ENCODE measurements at places on chromosomes 11 and 22.

DNA sequence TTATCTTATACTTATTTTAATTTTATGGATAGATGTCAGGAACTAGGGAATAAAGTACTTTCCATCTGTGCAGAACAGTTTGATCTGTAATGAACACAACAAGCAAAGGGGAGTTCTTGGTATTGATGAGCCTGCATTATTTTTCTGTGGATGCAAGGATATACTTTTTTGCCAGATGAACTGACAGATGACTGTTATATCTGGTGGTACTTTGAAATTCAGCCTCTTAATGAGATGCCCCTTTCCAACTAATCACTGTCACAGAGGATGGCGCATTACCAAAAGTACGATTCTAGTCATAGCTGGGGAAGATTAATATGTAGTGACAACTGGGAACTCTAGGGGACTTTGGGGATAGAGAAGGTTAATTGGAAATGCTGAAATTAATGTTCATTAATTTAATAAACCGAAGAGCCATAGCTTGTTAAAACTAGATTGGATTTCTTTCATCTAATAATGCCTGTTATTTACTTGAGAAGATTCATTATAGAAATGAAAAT lies 603.4 kb upstream of the CNTN5 start:
- DNase-seq = no peak

DNA sequence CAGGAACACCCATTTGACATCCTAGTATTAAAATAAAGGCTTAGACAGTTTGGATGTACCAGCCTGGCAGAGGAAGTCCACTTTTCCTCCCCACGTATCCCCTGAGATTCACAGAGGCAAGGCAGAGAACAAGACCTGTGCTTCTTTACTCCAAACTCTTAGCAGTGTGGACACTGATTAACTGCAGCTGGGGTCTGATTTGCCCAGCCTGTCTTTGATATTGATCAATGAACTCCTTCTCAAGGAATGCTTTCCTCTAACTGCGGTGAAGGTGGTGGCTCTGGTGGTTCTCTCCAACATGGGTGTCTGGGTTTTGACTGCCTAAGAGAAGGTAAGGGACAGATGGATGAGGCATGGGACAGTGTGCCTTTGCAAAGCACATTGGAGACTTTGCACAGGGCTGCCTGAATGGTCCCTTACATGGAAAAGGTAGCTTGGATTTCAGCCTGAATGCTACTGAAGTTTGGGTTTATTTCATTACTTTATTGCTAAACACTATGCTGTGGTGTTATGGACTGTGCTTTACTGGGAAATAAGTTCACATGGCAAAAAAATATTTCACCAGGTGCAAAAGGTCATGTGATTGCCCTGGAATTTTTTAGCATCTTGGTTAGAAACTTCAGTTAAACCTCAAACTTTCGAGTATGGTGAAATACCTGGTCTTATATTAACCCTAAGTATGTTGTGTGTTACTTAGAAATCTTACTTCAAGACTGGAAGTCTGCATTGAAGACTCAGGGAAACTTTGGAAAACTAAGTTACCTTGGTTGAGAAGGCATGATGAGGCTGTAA lies 1.8 kb downstream of the GAS2 start:
- no peak for DNase-seq

DNA sequence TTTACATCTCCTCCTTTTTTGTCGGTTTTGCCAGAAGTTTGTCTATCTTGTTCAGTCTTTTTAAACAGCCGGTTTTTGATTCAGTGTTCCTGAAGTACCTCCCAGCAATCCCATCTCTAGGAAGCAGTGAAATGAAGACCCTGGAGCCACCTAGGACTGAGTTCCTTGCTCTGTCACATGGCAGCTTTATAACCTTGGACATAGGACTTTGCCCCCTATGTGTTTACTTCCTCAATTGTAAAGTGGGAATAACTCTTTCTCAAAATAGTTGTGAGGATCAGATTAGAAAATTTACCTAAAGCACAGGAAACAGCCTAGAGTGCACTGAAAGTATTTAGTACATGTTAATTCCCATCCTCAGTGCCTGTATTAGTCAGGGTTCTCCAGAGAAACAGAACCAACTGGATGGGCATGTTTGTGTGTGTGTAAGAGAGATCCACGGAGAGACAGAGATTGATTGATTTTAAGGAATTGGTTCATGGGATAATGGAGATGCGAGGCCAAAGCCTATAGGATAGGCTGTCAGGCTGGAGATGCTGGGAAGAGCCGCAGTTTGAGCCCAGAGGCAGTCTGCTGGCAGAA lies 20.0 kb downstream of the FAM83F start:
- DNase-seq = no peak

- DNase-seq = peak; percentile 77
Observed at GRCh38 chr22:38034278-38034882, 22.8 kb upstream of the PICK1 start.

GRCh38 chr11:85960678-85961077 lies 105.5 kb downstream of the CCDC83 start:
- DNase-seq = no peak

- DNase-seq = peak; percentile 93
Observed at GRCh38 chr22:42962295-42963230, 52.4 kb downstream of the PACSIN2 start.

- DNase-seq = peak; percentile 91
Observed at GRCh38 chr22:40036591-40037225, 42.0 kb downstream of the FAM83F start.

DNA sequence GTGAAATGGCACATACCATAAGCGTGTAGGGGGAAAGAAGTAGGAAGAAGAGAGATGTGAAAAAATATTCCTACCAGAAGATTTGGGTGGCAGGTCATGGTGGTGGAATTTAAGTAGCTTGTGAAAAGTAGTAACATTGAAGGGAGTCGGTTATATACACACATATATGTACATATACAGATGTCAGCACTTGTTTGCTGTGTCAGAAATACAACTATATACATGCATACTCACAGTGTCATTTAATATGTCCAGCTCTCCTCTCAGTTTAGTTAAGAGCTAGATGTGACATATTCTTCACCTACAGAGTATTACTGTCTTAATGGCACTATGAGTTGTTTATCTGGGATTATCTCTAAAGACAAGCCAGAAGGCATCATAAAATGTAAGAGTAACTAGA lies 987.4 kb upstream of the CCDC90B start:
- DNase-seq = no peak

GRCh38 chr11:63762654-63763495 lies 5.7 kb downstream of the ZFTA start:
- no peak for DNase-seq
